ENCODE measurements at places on chromosomes 6 and 20.

GRCh38 chr20:52419205-52419604 is 227.6 kb upstream of the ZFP64 start:
- DNase-seq, result no peak

GRCh38 chr6:122657601-122658000 is 47.4 kb downstream of the PKIB start:
- no peak for DNase-seq

GRCh38 chr6:113857556-113858479 is 673 bp downstream of the MARCKS start:
- DNase-seq, result no peak

GRCh38 chr20:44113618-44114376 is 73.2 kb downstream of the JPH2 start:
- DNase-seq, result no peak

- no peak for DNase-seq
These were observed 54.9 kb downstream of the CEP162 start for GRCh38 chr6:84172574-84172973.

- DNase-seq, result no peak
These were observed 159.2 kb downstream of the MTFR2 start for GRCh38 chr6:136090929-136091328.

DNA sequence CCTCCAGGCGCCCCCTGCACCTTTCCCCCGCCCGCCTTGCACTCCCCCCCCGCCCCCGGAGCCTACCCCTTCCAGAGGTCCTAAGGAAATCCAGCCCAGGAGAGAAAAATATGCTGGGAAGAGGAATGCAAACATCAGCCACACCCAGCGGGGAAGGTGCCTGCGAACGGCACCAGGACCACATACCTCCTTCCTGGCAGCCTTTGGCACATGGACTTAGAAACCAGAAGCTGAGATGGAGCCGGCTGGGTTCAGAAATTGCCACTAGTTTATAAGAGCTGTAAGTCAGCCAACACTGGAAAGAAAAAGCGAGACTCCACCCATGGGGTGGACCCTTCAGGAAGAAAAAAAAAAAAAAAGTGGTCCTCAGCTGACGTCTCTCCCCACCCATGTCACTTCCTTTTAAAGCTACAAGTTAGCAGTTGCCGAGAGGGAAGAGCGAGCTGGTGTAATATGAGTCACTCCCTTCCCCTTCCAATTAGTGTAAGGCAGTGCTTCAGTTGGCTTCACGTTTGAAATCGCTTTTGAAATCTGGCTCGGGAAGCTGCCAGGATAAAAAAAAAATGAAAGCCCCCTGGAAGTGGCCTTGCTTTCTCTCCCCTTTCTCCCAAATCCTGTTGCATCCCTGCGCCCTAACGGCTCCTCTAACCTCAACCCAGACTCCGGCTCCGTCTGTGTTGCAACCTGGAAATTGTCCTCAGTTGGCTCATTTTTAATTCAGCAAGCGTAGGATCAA is at the start of gene AGPAT4:
TSS of gene AGPAT4 (minus strand) at position 310 of the 736 bp plus-strand sequence. CDS start 41,848 bp downstream, outside the sequence.
- peak; percentile 73 for DNase-seq

- DNase-seq, result no peak
These were observed at the start of gene SAMD10 for GRCh38 chr20:63979557-63980316. SAMD10 (minus strand) TSS chr20:63979642; CDS start chr20:63979467, 175 bp downstream.

- DNase-seq, result no peak
These were observed 135.9 kb upstream of the EPHA7 start for GRCh38 chr6:93555292-93555691.

DNA sequence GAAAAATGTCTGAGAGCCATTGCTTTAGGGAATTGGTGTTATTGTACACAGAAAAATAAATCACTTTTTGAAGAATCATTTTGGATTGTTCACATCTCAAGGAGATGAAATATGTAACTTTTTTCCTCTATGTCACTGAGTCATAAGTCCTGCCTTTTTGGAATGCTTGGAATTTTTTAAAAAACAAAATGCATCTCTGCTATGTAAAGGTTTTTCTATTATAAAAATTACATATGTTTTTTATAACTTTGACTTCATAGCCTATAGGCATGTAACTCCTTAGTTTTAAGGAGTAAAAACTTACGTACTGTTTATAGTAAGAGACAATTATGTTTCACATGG is 8.7 kb downstream of the RNF144B start:
- DNase-seq, result no peak

- DNase-seq, result no peak
These were observed 111.1 kb downstream of the BTBD3 start for GRCh38 chr20:12028771-12029170.

- DNase-seq, result no peak
These were observed 6.2 kb upstream of the RBCK1 start for GRCh38 chr20:401682-402495.

GRCh38 chr20:50412069-50412468 is 98.1 kb upstream of the PTPN1 start:
- no peak for DNase-seq

GRCh38 chr6:46781478-46782378 is 11.5 kb upstream of the MEP1A start:
- DNase-seq, result no peak

DNA sequence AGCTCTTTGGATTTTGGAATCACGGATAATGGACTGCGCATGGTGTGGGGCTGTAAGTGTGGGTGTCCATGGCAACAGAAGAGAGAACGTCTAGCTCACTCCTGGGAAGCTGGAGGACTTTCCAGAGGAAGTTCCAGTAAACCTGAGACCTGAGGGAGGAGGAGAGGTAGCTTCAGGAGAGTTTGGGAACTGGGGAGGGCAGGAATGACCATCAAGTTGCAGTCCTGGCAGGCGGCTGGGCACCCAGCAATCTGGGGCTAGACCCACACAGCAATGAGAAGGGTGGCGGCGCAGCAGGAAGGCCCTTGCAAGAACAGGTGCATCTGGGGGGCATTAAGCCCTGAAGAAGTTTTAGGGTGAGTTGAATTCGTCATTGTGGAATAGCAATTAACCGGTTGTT is 95.9 kb downstream of the FOXC1 start:
- DNase-seq, result no peak

- no peak for DNase-seq
These were observed 182.8 kb downstream of the EYS start for GRCh38 chr6:65524232-65524631.

DNA sequence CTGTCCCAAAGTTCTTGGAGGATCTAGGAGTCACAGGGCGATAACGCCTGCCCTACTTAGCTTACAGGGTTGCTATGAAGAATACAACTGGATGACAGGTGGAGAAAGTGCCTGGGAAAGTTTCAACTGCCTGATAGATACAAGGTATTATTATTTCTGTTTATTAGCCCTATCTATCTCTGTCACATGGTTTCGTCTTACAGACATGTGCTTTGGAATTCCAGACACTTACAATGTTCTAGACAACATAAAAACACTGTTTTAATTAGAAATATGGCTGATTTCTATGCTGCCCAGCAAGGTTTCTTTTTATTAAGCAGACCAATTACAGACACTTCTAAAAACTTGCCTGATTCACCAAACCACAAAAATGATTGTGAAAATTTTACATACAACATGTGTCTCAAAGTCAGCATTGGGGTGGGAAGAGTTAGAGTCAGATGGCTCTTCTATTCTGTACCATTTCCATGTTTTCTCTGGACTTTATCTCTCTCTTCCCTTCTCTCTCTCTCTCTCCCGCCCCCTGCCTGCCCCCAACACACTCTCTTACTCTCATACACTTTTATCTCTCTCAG is 50.0 kb downstream of the GJA10 start:
- DNase-seq, result no peak

DNA sequence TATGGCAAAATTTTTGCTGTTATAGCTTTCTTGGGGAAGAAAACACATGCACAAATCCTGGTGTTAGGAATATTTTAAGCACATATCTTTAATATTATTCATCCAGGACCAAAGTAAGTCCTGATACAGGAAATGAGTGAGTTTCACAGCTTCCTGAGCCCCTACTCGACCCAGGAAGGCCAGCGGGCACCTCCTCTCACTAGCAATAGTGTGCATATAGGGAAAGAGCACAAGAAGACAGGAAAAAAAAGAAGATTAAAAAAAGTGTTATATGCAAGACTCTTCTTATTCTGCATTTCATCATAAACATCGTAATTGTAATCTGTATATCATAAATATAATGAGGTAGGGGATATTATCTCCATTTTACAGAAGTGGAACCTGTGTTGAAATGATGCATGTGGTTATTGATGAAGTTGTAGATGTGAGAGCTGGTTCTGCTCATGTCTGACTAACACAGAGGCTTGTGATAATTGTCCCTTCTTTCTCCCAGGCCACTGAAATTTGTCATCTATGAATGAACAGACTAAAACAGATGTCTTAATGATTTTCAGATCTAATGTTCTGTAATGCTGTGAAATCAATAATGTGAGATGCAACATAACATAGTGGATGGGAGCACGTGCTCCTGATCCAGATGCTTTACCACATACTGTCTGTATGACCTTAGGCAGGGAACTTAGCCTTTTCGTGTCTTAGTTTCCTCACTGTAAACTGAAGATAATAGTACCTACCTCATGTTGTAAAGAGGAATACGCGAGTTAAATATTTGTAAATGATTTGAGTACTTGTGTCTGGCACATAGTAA is 101.2 kb downstream of the MYO6 start:
- DNase-seq, result no peak

DNA sequence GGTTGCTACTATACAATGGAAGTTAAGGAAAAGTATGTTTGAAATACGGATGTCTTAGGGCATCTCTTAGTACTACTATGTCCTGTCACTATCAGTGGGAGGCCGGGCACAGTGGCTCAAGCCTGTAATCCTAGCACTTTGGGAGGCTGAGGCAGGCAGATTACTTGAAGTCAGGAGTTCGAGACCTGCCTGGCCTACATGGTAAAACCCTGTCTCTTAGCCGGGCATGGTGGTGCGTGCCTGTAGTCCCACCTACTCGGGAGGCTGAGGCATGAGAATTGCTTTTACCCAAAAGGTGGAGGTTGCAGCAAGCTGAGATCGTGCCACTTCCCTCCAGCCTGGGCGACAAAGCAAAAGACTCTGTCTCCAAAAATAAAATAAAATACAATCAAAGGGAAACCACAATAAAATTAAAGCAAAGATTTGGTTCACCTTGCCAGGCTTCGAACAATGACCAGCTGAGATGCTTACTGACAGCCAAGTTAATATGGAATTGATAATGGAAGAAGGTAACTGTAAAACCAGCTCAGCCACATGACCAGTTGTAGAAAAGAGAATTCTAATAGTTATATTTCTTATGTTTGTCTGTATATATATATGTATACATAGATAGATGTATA is 6.5 kb downstream of the CD24 start:
- no peak for DNase-seq

DNA sequence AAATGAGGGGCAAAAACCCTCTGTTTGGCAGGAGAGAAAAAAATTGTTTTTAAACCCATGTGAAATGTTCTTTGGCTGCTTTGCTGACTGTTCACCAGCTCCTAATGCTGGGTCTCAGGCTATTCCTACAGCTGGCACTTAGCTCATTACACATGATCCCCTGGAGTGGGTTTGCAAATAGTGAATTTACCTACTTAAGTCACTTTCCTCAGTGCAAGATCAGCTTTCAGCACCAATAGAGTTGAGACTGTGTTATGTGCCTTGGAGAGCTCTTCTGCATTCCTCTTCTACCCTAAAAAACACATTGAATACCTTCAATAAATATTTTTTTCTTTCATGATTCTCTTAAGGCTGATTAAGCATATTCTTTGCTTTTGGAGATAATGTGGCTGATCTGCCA is 58.4 kb upstream of the PRDM1 start:
- no peak for DNase-seq

DNA sequence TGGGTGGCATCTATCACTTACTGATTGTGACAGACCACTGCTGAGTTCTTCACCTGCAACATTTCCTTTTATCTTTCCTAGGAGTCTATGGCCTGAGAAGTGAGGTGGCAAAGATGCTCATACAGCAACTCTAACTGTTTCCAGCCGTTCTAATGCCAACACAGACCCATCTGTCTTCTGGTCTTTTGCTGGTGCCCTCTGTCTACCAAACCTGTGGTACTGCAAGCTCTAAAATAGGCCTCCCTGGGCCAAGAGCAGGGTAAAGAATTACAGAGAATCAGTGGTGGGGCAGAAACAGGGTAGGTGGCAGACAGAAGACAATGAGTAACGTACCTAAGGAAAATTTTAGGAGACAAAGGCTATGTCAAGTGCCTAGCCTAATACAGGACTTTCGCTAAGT is 611.0 kb upstream of the FLRT3 start:
- no peak for DNase-seq

- DNase-seq, result no peak
These were observed 69.0 kb upstream of the CCN2 start for GRCh38 chr6:132020138-132020581.

DNA sequence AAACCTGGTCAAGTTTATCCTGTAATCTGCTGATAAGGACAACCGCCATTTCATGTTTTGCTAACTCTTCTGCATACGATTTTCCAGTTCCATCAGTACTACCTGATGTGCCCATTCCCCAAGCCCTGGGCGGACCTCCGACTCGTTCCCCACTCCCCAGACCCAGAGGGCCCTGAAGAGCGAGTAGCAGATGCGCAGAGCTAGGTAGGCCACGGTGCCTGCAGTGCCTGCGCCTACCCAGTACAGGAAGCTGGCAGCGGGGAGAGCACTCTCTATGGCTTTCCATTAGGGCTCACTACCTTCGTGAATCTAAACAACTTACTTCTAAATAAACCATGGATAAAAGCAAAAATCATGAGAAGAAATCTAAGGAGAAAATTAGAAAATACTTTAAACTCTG is 14.3 kb upstream of the ZDHHC14 start:
- DNase-seq, result no peak

- DNase-seq, result no peak
These were observed 218.2 kb downstream of the BMP7 start for GRCh38 chr20:57048027-57048869.

DNA sequence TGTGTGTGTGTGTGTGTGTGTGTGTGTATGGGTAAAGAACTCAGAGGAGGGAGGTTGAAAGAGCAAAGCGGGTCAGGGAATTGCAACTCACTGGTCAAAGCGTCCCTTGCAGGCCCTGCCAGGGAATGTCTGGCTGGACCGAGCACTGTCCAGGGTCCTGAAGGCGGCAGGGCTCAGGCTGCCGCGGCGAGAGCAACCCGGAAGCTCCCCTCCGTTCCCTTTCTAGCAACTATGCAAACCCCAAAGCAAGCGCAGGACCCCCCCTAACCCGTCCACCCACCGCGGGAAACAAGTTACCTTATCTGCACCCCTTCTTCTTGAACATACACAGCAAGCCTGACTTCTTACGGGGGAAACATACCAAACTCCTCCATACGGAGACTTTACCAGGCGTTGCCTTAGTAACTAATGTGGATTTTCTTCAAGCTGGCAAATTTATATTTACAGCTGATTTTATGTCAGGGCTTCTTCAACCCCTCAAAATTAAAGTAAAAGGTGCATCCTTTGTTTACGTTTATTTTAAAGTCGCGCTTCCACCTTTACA is 538 bp upstream of the GRM1 start:
- DNase-seq, result no peak

GRCh38 chr6:141580988-141581552 is 551.7 kb upstream of the GJE1 start:
- no peak for DNase-seq

- DNase-seq, result no peak
These were observed 163.7 kb downstream of the MANEA start for GRCh38 chr6:95741045-95741444.

GRCh38 chr20:44702776-44703175 is 12.4 kb upstream of the CCN5 start:
- DNase-seq, result no peak

Measured in NCI-H2081 treated with DMSO at 0.1 percent for 48 hours (cell line).